ENCODE measurements at places on chromosomes 5 and 9.

- DNase-seq: no peak
Observed at GRCh38 chr5:10689391-10690081, 71.5 kb downstream of the DAP start.

DNA sequence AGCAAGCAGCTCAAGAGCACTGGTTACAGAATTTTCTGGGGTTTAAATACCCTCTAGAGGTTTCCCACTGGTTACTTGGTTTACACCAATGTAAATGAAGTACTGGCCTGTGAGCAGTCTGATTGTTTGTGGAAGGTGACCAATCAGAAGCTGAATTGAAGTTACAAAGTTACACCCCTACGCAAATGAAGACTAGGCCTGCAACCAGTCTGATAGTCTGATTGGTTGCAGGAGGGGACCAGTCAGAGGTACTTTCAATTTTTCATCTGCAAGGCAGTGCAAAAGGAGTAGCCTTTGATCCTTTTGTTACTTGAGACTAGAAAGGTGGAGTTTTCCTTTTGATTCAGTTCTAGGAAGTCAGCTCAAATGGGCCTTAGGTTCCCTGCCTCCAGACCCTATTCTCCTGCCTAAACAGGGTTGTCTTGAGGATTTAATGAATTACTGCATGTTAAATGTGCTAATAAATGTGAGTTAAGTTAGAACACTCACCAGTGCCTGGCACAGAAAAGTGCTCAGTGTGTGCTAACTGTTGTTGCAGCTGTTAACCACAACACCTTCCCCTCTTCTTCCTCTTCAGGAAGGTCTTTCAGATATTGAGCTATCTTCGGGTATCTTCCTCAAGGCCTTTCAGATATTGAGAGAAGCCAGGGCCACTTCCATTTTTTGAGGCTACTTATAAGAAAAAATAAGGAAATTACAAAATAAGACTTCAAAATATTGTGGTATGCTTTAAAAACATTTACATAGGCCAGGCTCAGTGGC is 32.1 kb upstream of the CLINT1 start:
- no peak for DNase-seq

DNA sequence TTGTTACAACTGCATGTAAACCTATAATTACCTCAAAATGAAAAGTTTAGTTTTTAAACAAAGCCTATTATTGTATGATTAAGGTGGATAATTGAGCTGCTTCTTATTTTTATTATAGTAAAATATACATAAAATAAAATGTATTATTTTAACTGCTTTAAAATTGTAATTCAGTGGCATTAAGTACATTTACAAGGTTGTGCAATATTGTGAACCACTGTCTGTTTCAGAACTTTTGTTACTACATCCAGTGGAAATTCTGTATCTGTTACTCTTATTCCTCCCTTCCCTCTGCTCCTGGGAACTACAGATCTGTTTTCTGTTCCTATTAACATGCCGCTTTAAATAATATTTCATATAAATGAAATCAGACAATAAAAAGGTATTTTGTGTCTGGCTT is 37.1 kb downstream of the ITGA1 start:
- no peak for DNase-seq

DNA sequence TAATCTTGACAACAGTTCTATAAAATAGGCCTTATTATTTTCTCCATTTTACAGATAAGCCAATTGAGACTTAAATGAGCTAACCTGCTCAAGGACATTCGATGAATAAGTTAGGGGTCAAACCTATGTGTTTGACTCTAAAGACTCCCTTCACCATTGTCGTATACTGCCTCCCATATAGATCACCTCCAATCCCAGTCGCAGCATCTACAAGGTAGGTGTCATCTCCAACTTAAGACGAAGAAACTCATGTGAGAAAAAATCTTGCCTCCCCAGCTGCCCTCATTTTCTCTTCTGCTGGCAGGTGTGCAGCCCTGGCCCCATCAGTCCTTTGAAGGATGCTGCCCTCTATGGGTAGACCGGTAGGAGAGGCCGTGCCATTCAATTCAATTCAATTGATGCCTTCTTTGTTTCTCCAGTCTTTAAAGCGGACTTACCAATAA is 75.2 kb upstream of the SMARCA2 start:
- no peak for DNase-seq

DNA sequence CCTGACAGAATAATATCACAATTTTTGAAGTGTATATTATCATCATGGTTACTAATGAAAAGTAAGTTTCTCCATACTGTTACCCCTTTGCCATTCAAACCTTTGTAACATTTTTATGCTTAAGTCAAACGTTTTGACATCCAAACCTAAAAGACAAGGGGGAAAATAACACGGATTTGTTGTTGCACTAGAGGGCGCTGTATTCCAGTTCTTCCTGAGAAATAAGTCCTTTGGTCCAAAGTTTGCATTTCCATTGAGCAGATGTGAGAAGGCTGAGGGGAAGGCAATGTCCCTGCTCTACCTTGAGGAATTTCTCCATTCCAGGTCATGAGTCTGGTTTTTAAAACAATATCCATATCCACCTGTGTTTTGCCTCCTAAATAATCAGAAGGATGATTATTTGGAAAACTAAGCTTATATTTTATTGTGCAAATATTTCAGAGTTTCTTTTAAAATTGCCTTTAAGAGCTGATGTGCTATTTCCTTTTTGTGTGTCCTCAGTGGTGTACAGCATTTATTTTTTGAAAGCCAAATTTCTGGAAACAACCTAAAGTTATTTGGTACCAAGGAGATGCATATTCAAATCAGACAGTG is 9.7 kb downstream of the LECT2 start:
- peak; percentile 92 for DNase-seq

- DNase-seq: no peak
Observed at GRCh38 chr5:17276445-17276844, 59.0 kb downstream of the BASP1 start.

GRCh38 chr5:135025730-135026644 is 8.0 kb downstream of the PITX1 start:
- peak; percentile 49 for DNase-seq

DNA sequence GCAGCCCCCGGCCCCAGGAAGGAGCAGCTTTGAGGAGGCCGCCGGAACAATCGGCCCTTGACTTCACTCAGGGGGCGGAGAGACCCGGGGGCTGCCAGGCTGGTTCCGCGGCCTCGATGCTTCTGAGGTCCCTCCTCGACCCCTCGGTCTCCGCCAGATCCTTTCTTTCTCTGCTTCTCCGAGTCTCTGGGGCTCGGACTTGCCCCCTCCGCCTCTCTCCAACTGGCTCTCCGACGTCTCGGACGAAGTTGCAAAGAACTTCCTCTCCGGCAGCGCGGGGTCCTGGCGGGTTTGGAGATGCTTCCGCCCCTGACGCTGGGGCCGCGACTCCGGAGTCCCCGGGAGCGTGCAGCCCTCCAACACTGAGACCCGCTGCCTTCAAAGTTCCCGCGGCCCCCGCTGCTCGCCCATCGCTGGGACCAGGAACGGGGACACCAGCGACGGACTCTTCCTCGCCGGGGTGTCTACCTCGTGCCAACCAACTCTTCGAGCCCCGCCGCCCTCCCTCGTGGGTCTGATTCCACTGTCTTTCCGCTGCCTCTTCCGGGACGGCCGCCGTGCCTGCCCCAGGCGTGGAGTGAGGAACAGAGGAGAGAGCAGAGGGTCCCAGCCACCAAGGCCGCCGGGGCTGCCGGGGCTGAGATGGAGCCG is 7.0 kb downstream of the PAX5 start:
- DNase-seq: no peak

DNA sequence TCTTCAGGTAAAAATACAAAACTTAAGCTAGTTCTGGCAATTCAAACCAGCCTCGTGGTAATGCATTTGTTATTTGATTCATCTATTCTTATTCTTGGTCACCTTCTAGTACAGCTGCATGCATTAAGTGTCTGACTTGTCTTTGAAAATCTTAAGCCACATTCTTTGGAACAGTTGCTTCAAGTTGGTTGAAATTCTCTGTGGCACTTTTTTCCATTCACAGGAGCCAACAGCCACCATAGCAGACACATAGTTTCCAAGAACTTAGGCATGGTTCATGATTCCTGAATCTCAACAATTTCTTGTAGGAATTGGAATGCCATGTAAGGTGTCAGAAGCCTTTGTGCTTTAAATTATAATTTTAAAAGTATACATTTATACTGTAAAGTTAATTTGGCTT is 47.4 kb upstream of the MEF2C start:
- peak; percentile 35 for DNase-seq

DNA sequence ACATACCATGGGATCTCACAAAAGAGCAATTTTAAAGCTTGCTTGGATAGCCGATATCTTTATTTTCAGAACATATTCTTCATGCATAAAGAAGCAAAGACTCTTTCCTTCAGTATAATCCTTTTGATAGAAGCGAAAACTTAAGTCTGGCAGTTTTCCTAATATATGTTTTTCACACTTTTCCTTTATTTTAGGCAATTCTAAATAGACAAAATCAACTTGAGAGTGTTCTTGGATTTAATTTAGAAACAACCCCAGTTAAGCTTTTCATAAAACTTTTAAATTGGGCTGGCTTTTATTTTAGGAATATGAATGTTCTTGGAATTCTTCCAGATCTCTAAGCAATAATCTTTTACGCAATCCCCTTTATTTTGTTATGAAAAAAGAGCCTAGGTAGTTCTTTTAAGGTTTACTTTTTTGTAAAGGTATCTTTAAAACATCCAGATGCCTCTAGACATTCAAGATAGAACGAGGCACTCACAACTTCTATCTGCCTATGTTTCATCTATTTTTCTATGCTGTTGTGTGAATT is 51.5 kb upstream of the HSPB3 start:
- no peak for DNase-seq

DNA sequence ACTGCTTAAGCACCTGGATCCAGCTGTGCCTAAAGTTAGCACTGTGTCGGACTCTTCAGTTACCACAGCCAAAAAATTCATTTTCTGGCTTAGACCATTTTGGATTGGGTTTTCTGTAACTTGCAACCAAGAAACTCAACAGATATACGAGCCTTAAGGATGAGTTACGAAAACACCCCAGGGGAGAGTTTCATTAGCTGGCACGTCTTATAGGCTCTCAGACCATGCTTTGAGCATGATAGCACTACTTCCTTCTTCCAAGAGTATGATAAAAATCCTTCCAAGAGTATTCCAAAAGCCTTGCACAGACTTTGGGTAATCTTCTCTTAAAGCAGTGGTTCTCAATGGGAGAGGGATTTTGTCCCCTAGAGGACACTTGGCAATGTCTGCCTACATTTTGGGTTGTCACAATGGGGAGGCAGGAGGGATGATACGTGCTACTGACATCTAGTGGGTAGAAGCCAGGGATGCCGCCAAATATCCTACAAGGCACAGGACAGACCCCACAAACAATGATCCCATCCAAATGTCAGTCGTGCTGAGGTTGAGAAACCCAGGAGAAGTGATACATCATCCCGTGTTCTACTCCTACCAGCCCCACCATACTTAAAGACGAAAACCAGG is 64.8 kb downstream of the SMIM23 start:
- peak; percentile 86 for DNase-seq

- no peak for DNase-seq
Observed at GRCh38 chr5:22887566-22887965, 34.4 kb upstream of the CDH12 start.

DNA sequence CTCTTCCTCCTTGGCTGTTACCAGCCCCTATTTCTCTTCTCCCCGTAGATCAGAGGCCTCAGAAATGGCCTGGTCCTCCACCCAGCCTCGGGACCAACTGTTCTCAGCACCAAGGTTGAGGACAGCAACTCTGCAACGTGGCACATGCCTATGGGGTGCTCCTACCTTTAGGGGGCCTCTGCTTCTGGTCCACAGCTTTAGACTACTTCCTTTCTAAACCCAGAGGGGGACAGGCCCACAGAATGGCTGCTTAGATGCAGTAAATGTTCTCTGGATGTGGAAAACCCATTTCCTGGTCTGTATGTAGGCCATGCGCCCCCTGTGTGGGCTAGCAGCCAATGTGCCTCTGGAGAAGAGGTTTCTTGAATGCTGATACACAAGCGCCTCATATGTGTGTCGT is 68.4 kb downstream of the NRG2 start:
- peak; percentile 27 for DNase-seq

GRCh38 chr5:78614816-78615215 is 33.8 kb downstream of the LHFPL2 start:
- DNase-seq: no peak
